C1 segment of cervical spinal cord (tissue), 14 donors: ENCODE measurements at places on chromosomes 12 and 14.

- no peak for DNase-seq
Observed at GRCh38 chr14:20809917-20810316, 7.3 kb upstream of the RNASE1 start.

DNA sequence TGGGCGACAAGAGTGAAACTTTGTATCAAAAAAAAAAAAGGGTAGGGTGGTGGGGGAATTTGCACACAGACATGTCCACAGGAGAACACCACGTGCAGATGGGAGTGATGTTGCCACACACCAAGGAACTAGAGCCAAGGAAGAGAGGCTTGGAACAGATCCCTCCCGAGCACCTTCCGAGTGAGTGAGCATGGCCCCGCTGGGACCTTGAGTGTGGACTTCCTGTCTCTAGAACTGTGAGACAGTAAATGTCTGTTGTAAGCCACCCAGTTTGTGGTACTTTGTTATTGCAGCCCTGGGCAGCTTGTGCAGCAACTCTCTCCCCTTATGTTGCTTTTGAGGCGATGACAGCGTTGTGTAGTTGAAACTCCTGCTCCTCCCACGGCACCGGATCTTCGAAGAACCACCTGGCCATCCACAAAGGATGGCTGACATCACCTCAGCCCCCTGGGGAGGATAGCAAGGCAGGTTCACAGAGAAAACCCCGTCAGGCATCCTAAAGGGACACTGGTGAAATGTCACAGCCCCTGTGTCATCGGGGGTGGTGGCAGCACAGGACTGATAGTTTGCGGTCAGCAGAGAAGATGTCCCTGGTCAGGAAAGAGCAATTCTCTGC, 54.7 kb upstream of the PLEKHG3 start:
- no peak for DNase-seq

DNA sequence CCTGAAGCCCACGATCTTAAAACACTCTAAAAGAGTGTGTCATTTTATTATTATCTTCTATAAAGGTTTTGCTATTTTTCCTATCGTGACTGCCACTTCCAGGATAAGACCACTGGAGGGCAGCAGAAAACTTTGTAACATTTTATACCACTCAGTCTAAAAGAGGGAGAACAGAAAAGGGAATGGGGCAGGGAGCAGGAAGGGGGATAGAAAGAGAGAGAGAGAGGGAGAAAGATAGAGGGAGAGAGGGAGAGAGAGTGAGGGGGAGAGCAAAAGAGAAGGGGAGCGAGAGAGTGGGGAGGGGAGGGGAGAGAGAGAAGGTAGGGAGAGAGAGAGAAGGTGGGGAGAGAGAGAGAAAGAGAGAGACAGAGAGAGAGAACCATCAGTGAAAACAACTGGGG, 2.0 kb upstream of the ART4 start:
- no peak for DNase-seq

- no peak for DNase-seq
Observed at GRCh38 chr14:61524936-61525292, 170.4 kb upstream of the HIF1A start.

DNA sequence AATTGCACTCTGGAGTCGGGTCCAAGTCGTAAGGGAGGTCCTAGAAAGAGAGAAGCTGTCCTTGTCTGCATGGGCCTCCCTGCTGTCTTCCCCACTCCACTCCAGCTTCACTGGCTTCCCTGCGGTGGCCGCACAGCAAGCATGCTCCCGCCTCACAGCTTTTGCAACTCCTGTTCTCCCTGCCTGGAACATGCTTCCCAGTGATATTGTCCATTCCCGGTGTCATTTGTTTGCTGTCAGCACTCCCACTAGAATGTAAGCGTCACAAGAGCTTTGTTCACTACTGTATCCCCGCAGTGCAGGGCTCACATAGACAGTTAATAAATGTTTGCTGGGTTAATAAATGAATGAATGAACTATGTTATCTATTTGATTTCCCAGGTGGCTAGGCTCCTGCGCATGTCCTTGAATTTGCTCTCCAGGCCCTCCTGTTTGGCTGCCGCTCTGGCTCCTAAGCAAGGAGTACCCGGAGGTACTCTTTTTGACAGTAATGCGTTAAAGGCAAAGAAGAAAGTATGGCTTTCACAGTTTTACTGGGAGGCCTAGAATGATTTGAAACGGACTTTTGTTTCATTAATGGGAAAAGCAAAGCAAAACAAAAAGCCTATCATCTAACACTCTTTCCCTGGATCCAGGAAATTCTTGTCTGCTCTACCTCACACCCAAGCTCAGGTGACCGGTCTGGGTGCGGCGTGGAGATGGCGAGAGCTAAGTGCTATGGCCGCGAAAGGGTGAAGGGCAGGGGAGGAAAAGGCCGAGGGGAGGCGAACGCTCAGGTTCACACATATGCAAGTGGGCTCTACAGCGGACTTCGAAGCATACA, 6.2 kb upstream of the SLC7A7 start:
- no peak for DNase-seq

- DNase-seq: no peak
Observed at GRCh38 chr12:43273467-43273866, 278.5 kb downstream of the ADAMTS20 start.

DNA sequence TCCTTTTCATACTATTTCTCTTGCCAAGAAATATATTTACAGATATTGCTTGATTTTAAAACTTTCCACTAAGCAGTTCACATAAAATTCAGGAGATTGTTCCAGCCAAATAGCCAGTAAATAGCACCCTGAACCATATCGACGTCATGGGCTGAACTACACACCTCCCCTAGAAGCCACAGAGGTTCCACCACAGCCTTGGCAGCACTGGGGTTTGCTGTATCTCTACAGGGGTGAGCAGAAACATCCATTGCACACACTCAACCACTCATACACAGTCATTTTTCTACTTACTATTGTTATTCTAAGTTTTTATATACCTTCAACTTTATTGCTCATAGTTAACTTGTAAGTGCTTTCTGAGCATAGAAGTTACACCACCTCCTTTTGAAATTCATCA, 8.1 kb upstream of the EIF2S3B start:
- no peak for DNase-seq

DNA sequence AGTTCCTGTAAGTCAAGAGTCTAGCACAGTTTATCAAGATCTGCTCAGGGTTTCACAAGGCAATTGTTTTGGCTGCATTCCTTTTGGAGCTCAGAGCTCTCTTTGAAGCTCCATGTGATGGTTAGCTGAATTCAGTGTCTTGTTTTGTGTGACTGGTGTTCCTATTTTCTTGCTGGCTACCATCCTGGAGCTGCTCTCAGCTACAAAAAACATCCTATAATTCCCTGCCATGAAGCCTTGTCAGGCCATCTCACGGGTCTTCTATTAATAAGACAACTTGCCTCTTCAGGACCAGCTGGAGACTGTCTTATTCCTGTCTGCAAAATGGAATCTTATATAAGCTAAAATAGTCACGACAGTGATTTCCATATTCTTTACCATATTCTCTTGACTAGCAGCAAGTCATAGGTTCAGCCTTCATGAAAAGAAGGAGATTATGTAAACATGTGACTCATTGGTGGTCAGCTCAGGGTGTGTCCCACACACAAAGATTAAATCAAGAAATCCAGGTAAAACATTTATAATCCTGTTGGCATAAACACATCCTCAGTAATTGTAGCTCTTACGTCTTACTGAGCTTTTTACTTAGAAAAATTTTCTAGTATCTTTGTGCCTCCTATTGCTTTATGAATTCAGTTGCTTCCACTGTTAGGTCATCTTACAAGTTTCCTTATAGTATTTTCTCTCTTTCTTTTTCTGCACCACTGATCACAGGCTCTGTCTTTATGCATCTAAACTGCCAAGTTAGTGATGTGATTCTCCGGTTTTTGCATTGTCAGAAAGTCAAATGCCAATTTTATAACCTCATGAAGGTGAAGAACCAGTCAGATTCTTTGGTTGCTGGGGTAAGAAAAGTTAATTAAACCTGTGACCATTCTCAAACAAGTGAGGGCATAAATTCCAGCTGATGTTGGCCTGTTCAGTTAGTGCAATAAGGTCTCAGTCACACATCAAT, 378.5 kb upstream of the MGAT4C start:
- no peak for DNase-seq

GRCh38 chr14:100416921-100417860, 94.1 kb downstream of the SLC25A47 start:
- peak; percentile 27 for DNase-seq
